Esophagus muscularis mucosa (tissue), 4 donors: ENCODE measurements at places on chromosomes 3 and 15. TPM values are rescaled to one million over a fixed set of nuclear protein-coding genes. Genes with fewer than 3 reads are reported as not detected.

Gene MYLK
- 2,311 TPM for total RNA-seq

Gene SLC25A38
- total RNA-seq = 45.7 TPM

Gene TTLL13
- total RNA-seq = 0.32 TPM

Gene ATP8B4
- total RNA-seq = 4.6 TPM

Gene SUCNR1
- total RNA-seq = under 0.01 TPM

Gene ETFA
- total RNA-seq = 131 TPM

Gene CIAO2A
- total RNA-seq = 24.4 TPM

Gene CHRFAM7A
- total RNA-seq = 0.17 TPM

Gene CNTN3
- 1.4 TPM for total RNA-seq

Gene GABRB3
- total RNA-seq = 7.9 TPM

Gene MESP2
- not detected for total RNA-seq
